Activated CD4-positive, alpha-beta memory T cell treated with anti-CD3 and anti-CD28 coated beads for 36 hours (primary cell): ENCODE measurements at places on chromosomes 3 and 15. TPM values are rescaled to one million over a fixed set of nuclear protein-coding genes. Genes with fewer than 3 reads are reported as not detected.

DNA sequence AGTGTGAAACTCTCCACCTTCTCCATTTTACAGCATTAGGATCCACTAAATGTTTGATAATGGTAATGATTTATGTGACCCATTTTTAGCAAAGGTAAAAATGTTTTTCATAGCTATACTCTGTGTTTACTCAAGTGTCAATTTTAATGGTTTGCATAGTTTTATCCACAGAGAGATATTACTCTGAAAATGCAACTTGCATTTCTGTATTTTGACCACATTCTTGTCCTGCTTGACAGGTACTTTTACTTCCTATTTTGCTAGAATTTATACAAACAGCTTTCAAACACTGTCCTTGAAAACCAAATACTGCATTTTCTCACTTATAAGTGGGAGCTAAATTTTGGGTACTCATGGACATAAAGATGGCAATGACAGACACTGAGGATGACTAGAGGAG lies 62.9 kb downstream of the SERPINI1 start:
- H3K27ac ChIP-seq, result no peak overlapping the region
- no peaks in the 10 kb centered on the region for H3K4me1 ChIP-seq
- no peaks in the 10 kb centered on the region for H3K27me3 ChIP-seq
- peaks cover 7% of the 10 kb centered on the region for H3K36me3 ChIP-seq

Gene TNFSF10
- total RNA-seq, result 31.8 TPM

DNA sequence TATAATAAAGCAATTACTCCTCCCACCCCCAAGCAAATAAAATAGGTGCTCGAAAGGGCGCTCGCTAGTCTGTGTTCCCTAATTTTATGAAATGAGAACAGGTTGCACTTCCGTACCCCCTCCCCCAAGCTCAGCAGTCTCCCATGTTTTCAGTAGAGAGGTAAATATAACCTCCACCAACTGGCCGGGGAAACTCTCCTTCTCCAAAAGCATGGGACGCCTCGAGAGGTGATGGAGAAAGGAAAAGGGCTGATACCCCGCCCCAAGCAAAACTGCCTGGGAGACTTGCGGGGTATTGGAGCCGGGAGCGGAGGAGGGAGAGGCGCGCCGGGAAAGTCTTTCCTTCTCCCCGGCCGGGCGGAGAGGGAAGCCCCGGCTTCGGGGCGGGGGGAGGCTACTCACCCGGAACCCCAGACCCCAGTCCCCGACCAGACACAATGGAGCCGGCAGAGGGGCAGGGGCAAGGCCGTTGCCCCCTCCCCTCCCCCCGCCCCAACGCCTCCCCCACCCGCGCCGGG lies 605 bp downstream of the DCUN1D1 start:
- peak overlapping the region; percentile 83 for H3K4me3 ChIP-seq
- H3K4me1 ChIP-seq, result peaks cover 20% of the 10 kb centered on the region
- DNase-seq, result peak; percentile 42
- peak overlapping the region; percentile 73 for H3K27ac ChIP-seq

GRCh38 chr15:57079446-57079845 lies 161.0 kb downstream of the TCF12 start:
- DNase-seq, result no peak
- H3K4me1 ChIP-seq, result peaks cover 20% of the 10 kb centered on the region
- H3K27ac ChIP-seq, result no peak overlapping the region
- no peaks in the 10 kb centered on the region for H3K36me3 ChIP-seq
- no peaks in the 10 kb centered on the region for H3K27me3 ChIP-seq

Gene LINGO1
- not detected for total RNA-seq

Gene CCR2
- 2.2 TPM for total RNA-seq

Gene ZBED2
- 610 TPM for total RNA-seq

DNA sequence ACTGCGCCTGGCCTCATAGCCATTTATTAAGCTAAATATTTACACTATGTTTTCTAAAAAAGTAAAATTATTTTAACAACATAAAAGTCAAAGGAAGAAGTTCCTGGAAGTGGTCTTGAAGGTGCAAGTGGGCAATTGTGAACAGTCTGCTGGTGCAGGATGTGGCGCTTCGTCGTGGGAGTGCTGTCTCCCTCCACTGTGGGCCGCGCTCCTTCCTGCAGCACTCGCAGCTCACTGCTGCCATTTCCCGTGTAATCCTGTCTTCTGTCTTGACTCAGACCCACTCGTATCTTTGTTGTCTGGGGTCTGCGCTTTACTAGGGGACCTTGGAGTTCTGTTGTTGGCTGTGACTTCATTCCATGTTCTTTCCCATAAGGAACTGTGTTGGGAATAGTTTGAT lies 56.3 kb downstream of the APBA2 start:
- H3K4me3 ChIP-seq, result no peak overlapping the region
- no peak overlapping the region for H3K27ac ChIP-seq
- H3K27me3 ChIP-seq, result no peaks in the 10 kb centered on the region
- DNase-seq, result peak; percentile 43
- peaks cover 45% of the 10 kb centered on the region for H3K4me1 ChIP-seq

DNA sequence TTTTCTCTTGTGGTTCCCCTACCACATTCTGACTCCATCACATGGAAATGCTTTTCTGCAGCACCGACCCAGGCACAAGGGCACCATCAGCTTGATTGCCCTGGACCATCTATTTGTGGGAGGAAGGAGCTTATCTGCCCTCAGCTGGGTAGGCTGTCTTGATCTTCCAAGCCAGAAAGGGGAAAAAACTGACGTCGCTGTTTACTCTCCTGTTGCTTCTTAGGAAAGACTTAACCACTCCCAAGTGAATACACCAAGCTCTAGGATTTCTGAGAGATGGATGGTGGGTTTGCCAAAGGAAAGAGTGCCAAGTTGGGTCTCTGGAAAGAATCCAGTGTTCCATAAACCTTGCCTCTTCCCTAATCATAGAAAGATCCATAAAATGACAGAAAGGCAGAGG lies 4.0 kb downstream of the TNFAIP8L3 start:
- H3K36me3 ChIP-seq, result no peaks in the 10 kb centered on the region
- H3K27me3 ChIP-seq, result peaks cover 52% of the 10 kb centered on the region
- peaks cover 6% of the 10 kb centered on the region for H3K4me1 ChIP-seq
- no peak for DNase-seq
- no peak overlapping the region for H3K27ac ChIP-seq
- no peak overlapping the region for H3K4me3 ChIP-seq

DNA sequence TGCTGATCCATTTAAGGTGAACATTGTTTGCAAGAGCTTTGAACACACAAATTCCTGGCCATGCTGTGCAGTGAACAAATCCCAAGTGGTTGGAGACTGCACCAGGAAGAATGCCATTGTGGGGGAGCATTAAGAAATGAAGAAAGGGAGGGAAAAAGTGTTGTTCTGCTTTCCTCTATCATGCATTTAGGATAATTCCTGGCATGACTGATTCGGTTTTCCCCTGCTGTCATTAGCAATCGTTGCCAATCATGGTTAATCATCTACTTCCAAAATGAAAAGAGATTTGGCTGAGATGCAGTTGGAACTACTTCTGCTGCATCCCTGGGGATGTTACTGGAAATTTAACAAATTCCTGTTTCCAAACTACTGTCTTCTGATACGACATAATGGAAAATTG lies 73.7 kb upstream of the ZPLD1 start:
- H3K4me1 ChIP-seq, result no peaks in the 10 kb centered on the region
- no peak overlapping the region for H3K27ac ChIP-seq
- no peak overlapping the region for H3K4me3 ChIP-seq
- no peaks in the 10 kb centered on the region for H3K27me3 ChIP-seq
- no peak for DNase-seq
- no peaks in the 10 kb centered on the region for H3K36me3 ChIP-seq

Gene CORO2B
- total RNA-seq, result 0.19 TPM

DNA sequence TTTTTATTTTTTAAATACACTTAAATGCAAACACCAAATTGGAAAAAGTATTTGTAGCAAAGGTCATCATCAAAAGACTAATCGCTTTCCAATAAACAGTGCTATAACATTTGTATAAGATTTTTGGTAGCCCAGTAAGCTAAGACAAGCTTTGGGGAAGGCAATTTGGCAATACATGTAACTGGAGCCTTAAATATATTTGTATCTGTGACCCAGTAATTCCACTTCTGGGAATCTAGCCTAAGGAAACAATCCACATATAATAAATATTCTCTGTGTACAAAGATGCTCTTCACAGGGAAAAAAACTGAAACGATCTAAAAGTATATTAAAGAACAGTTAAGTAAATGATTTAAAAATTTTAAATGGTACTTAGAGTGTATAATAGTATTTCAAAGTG lies 65.5 kb upstream of the TJP1 start:
- H3K4me3 ChIP-seq, result no peak overlapping the region
- H3K27me3 ChIP-seq, result peaks cover 13% of the 10 kb centered on the region
- no peaks in the 10 kb centered on the region for H3K36me3 ChIP-seq
- H3K4me1 ChIP-seq, result no peaks in the 10 kb centered on the region
- DNase-seq, result no peak

Gene ST6GAL1
- 99.9 TPM for total RNA-seq

Gene ZNF80
- 0.33 TPM for total RNA-seq

DNA sequence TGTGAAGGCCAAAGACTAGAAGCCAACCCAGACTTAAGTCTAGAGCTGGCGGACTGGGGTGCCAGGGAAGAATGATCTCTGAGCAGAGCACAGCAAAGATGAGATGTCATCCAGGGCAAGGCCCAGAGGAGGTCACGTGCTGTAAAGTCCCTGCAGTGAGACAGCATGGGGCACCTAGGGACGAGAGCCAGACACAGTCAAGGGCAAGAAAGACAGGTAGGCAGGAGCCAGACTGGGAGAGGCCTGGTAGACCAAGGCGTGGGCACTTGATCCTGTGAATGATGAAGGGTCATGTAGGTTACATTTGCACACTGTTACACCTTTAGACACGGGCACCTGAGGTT lies 379.7 kb upstream of the PROK2 start:
- no peaks in the 10 kb centered on the region for H3K4me1 ChIP-seq
- H3K27me3 ChIP-seq, result no peaks in the 10 kb centered on the region
- no peaks in the 10 kb centered on the region for H3K36me3 ChIP-seq
- H3K4me3 ChIP-seq, result no peak overlapping the region
- no peak overlapping the region for H3K27ac ChIP-seq
- no peak for DNase-seq

GRCh38 chr3:135083179-135083578 lies 288.1 kb downstream of the EPHB1 start:
- H3K4me3 ChIP-seq, result no peak overlapping the region
- H3K4me1 ChIP-seq, result no peaks in the 10 kb centered on the region
- DNase-seq, result no peak
- H3K27me3 ChIP-seq, result peaks cover 3% of the 10 kb centered on the region
- H3K36me3 ChIP-seq, result no peaks in the 10 kb centered on the region
- no peak overlapping the region for H3K27ac ChIP-seq

- no peak overlapping the region for H3K27ac ChIP-seq
- no peaks in the 10 kb centered on the region for H3K36me3 ChIP-seq
- peaks cover 4% of the 10 kb centered on the region for H3K4me1 ChIP-seq
- no peaks in the 10 kb centered on the region for H3K27me3 ChIP-seq
- DNase-seq, result no peak
These were observed 319.6 kb downstream of the ZBTB20 start for GRCh38 chr3:114827495-114827894.

GRCh38 chr3:194225988-194226663 lies 90.2 kb downstream of the HES1 start:
- no peak overlapping the region for H3K4me3 ChIP-seq
- peaks cover 25% of the 10 kb centered on the region for H3K27me3 ChIP-seq
- DNase-seq, result no peak

Gene MCF2L2
- 3.9 TPM for total RNA-seq

DNA sequence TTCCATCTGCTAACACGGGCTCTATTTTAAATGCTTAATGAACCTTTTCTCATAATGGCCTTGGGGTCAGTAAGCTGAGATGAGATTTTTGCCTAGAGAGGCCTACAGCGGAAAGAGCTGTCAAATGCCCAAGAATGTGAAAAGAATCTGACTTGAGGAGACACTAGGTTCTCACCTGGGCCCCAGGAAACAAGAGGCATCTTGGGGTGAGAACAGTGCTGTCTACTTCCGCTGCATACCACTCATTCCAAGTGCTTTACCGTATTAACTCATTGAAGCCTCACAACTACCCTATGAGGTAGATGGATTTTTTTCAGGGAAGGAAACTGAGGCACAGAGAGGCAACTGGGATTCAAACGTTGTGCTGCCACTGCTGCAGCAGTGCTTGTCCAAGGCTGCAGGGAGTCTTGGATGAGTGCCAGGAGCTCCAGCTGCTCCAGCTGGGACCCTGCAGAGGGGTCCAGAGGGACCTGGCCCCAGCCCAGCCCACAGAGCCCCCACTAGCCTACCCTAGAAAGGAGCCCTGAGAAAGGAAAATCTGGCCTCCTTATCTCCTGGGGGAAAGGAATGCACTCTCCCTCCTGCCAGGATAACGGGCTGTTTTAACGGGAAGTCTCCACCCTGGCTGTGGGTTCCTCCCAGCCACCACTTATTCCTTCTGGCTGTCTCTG lies 68.4 kb downstream of the SLC12A8 start:
- H3K27me3 ChIP-seq, result peaks cover 36% of the 10 kb centered on the region
- no peak overlapping the region for H3K4me3 ChIP-seq
- H3K27ac ChIP-seq, result no peak overlapping the region
- no peak for DNase-seq

GRCh38 chr3:167958141-167958540 lies 137.6 kb downstream of the GOLIM4 start:
- H3K4me3 ChIP-seq, result no peak overlapping the region
- H3K27ac ChIP-seq, result no peak overlapping the region
- no peaks in the 10 kb centered on the region for H3K36me3 ChIP-seq
- H3K27me3 ChIP-seq, result no peaks in the 10 kb centered on the region
- no peak for DNase-seq
- no peaks in the 10 kb centered on the region for H3K4me1 ChIP-seq

DNA sequence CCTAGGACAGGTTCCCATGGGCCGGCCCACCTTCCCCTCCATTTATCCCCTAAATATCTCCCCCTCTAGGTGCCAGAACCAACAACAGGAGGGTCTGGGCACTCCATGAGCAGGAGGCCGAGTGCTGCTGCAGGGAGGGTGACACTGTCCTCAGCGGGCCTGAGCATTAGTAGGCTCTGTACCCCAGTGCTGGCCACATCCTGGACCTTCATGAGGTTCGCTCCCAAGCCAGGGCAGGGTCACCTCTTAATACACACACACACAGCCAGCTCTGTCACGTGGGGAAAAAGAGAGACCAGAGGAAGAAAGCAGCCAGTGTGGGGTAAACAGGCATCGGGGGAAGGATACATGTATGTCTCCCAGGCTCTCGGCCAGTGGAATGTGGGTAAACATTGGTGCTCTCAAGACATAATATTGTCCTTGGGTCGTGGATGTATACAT lies 27.9 kb upstream of the SEMA3F start:
- DNase-seq, result no peak
- no peaks in the 10 kb centered on the region for H3K4me1 ChIP-seq
- no peak overlapping the region for H3K4me3 ChIP-seq
- H3K27ac ChIP-seq, result no peak overlapping the region
- no peaks in the 10 kb centered on the region for H3K27me3 ChIP-seq

Gene RARRES1
- not detected for total RNA-seq

Gene BOC
- total RNA-seq, result not detected

Gene CTNNB1
- total RNA-seq, result 131 TPM

Gene A4GNT
- not detected for total RNA-seq

Gene CMTM8
- total RNA-seq, result 13.0 TPM

GRCh38 chr15:76983590-76984375 lies 11.1 kb upstream of the PSTPIP1 start:
- no peak overlapping the region for H3K27ac ChIP-seq
- no peaks in the 10 kb centered on the region for H3K27me3 ChIP-seq
- no peak overlapping the region for H3K4me3 ChIP-seq
- no peaks in the 10 kb centered on the region for H3K36me3 ChIP-seq
- DNase-seq, result no peak

GRCh38 chr15:70783041-70783440 lies 19.7 kb upstream of the UACA start:
- no peaks in the 10 kb centered on the region for H3K4me1 ChIP-seq
- no peak overlapping the region for H3K27ac ChIP-seq
- no peak for DNase-seq
- no peak overlapping the region for H3K4me3 ChIP-seq
- peaks cover 11% of the 10 kb centered on the region for H3K27me3 ChIP-seq

Gene RBPMS2
- total RNA-seq, result 0.12 TPM
